ENCODE measurements at places on chromosomes 12 and 14. TPM values are rescaled to one million over a fixed set of nuclear protein-coding genes. Genes with fewer than 3 reads are reported as not detected.

DNA sequence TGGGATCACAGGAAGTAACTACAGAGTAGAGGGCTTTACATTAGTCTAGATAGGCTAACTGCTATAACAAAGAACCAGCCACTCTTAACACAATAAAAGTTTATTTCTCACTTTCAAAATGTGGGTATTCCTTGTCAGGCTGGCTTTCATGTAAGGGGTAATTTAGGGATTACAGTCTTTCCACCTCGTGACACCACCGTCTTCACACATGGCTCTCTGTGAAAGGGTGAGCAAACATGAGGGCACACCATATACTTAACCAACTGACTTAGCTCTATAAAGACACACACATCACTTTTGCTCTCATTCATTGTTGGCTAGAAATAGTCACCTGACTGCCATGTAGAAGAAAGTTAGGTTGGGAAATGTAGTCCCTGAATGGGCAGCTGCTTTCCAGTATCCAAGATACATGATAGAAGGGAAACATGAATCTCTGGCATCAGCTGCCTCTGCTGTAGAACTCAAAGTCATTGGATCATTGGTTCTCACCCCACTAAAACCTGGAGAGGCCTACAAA, 66.1 kb upstream of the CRY1 start:
- no peak for DNase-seq

DNA sequence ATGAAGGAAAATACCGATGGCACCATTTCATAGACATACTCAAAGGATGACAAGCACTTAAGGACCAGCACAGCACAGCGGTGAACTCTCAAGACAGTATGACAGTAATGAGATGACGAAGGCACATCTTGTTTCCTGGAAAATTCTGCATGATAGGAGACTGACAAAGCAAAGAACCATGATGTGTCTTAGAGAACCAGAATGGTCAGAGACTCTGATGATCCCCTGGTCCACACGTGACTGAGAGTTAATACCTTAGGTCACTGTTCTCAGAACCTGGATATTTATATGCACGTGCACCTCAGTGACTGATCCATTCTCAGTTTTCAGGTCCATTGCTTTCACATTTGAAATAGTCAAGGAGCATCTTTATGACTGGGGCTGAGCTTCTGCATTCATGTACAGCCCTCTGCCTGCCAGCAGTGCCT, 35.3 kb downstream of the PROX2 start:
- DNase-seq: peak; percentile 20

Gene ADCY6
- total RNA-seq: 0.21 TPM

- DNase-seq: peak; percentile 58
Observed at GRCh38 chr12:95918194-95918993, 24.0 kb downstream of the CCDC38 start.

DNA sequence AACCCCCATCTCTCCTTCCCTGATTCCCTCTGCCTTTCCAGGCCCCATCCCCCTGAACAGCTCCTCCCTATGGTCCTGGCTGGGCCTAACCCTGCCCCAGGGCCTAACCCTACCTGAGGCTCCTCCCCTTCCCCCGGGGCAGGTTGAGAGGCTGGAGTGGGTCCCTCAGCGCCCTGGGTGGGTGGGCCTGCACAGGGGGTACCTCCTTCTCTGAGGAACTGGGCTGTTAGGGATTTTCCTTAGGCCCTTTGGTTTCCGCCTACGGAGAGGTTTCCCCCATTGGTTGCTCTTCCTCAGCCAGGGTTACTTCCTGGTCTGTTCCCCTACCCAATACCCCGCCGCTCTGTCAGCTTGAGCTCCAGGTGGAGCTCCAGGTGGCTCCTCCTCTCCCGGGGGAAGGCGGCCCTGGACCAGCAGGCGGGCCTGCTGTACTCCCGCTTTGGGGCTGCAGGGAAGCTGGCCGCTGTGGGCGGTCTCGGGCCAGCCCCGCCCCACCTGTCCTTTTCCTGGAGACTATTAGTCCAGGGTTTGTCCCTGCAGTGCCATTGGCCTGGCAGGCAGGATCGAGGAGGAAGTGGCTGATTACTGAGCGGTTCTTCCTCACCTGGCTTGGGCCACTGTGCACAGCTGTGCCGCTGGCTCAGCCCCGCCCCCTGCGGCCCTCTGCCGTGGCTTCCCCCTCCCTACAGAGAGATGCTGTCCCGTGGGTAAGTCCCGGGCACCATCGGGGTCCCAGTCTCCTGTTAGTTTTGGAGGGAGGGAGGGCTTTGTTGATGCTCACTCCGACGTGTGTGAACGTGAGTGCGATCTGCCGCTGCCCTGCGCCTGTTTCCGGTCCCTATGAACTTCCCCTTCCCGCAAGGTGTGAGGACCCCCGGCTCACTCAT, 2.5 kb downstream of the C12orf57 start:
- DNase-seq: peak; percentile 89

DNA sequence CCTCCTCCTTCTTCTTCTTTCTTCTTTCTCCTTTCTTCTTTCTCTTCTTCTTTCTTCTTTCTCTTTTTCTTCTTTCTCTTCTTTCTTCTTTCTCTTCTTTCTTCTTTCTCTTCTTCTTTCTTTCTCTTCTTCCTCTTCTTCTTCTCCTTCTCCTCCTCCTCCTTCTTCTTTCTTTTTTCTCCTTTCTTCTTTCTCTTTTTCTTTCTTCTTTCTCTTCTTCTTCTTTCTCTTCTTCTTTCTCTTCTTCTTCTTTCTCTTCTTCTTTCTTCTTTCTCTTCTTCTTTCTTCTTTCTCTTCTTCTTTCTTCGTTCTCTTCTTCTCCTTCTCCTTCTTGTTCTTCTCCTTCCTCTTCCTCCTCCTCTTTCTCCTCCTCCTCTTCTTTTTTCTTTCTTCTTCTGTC, 1230.7 kb upstream of the USP15 start:
- no peak for DNase-seq

Gene FAM222A
- 0.55 TPM for total RNA-seq

Gene OLR1
- not detected for total RNA-seq

Gene CCDC177
- total RNA-seq: not detected

DNA sequence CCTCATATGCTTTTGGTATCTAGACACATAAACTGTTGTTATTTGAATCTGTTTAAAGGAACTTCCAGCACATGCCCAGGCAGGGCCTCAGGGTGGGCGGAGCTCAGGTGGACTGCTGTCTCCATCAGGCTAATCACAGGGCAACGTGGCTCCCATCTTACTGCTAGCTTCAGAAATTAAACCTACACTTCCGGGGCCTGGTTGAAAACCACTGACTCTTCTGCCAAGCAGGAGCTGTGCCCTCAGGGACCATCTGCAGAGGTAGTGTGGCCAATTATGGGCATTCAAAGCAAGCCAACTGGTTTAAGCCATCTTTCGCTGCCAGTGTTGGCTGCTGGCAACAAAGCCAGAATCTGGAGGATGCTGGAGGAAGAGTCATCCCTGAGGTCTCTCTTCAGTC, 97.5 kb downstream of the TMX1 start:
- no peak for DNase-seq

DNA sequence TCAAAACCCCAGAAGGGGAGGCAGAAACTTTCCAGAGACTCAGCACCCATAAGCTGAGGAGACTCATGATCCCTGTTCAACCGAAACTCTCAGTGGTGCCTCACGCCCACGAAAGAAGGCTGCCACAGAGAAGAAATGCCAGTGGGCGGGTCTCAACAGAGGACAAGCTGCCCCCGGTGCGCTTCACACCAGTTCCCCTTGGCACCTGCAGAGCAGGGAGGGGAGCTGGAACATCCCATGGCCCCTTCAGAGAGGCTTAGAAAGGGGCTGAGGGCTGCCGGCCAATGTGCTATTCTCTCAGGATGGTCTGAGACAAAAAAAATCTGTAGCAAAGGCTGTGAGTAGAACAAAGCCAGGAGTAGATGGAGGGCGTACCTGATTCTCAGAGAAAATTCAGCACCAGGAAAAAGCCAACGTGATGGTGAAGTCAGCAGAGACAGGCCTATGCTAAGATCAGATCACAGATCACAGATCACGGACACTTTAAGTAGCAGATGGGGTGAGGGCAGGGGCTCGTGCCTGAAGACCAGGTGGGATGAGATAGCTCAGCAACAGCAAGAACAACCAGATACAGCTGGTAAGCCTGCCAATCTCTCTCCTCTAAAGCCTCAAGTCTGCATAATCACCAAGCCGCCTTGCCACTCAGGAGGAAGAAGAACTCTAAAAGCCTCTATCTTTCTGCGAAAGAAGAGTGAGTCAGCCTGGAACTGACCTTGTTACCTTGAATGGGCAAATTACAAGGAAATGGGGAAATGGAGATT, 206.4 kb upstream of the GRIP1 start:
- DNase-seq: no peak

DNA sequence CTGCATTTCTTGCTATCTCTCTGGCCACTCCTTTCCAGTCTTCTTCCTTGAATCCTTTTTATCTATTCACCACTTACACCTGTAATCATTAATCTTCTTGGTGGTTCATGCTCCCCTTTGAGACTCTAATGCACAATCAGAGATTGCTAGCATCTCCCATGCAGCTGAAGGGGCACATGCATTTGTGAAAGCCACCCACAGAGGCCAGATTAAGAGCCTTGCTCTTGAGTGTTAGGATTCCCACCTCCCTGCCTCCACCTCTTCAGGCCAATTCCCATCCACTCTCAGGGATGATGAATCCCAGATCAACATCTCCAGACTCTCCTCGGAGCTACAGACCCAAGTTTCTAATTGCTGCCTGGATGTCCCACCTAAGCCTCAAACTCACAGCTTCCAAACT, 19.4 kb upstream of the KRT18 start:
- DNase-seq: no peak

- peak; percentile 47 for DNase-seq
Observed at GRCh38 chr12:10235761-10236631, 23.3 kb downstream of the GABARAPL1 start.

DNA sequence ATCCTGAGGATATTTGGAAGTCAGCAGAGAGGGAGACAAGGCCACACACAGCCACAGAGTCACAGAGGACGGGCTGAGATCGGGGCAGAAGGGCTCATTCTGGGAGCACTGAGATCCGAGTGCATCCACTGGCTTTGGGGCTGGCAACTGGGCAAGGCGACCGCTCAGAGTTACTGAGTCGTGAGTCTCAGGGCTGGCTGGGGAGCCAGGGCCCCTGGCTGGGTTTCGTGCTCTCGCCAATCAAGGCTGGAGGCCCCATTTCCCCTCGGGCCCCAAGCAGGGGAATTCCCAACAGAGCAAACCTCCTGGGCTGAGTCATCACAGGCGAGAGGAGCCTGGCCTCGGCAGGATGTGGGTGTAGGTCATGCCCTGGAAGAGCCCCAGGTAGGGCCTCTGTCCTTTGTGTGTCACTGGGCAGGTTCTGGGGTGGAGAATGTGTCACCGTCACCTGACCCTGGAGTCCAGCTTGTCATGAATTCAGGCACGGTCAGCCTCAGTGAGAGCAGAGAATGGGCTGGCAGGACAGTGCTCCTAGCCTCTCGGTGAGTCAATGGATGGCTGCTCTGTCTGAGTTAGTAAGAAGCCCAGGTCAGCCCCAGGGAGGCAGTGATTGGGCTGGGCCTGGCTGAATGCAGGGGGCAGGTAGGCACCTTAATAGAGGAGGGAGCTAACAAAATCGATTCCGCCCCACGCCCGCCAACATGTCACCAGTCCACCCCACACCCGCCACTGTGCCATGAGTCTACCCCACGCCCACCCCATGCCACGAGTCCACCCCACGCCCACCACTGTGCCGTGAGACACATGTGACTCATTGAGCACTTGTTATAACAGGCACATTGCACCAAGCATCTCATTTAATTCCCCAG, 16.9 kb downstream of the ASB2 start:
- peak; percentile 98 for DNase-seq

GRCh38 chr12:98464190-98464589, 51.2 kb upstream of the TMPO start:
- peak; percentile 18 for DNase-seq

DNA sequence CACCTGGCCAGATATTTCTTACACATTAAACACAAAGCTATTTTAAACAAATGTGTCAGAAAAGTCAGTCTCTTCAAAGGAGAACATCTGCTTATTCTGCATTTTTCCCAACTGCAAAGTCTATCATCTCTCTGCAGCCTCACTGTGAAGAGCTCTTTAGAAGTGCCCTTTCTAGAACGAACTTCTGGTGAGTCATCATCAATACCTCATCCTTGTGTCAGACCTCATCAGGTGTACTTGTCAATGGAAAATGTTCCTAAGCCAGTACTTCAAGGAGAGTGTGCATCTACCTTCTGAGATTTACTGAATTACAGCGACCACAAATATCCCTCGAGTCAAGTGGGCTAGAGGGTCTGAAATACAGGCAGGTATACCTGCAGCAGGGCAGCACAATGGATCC, 457.3 kb downstream of the LRIG3 start:
- no peak for DNase-seq

DNA sequence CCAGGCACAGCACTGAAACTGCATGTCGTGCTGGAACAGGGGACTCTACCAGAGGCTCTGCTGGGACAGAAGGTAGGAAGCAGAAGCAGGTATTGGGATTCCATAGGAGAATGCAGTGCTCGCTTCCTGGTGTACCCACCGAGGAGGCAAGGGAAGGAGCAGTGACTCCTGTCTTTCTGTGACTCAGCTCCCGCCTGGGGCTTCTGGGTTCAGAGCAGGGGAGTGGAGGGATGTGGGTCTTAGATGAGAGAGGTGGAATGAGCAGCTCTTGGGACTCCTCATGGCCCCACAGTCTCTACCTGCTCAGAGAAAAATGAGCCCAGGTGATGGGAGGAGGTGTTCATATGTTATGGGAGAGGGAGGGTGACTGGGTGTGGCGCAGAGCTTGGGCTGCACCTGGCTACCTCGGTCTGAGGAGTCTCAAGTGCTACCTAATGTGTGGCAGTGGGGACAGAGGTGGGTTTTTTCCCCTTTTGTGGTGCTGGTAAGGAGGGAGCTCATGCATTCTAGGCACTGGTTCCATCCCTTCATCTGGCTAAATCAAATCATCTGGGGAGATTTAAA, 26.3 kb downstream of the WNT5B start:
- no peak for DNase-seq
